ENCODE measurements at places on chromosomes 2 and 18.

GRCh38 chr2:64787698-64788097 is 134.0 kb upstream of the SERTAD2 start:
- DNase-seq = no peak
- no peaks in the 10 kb centered on the region for H3K4me1 ChIP-seq
- no peaks in the 10 kb centered on the region for H3K27me3 ChIP-seq

DNA sequence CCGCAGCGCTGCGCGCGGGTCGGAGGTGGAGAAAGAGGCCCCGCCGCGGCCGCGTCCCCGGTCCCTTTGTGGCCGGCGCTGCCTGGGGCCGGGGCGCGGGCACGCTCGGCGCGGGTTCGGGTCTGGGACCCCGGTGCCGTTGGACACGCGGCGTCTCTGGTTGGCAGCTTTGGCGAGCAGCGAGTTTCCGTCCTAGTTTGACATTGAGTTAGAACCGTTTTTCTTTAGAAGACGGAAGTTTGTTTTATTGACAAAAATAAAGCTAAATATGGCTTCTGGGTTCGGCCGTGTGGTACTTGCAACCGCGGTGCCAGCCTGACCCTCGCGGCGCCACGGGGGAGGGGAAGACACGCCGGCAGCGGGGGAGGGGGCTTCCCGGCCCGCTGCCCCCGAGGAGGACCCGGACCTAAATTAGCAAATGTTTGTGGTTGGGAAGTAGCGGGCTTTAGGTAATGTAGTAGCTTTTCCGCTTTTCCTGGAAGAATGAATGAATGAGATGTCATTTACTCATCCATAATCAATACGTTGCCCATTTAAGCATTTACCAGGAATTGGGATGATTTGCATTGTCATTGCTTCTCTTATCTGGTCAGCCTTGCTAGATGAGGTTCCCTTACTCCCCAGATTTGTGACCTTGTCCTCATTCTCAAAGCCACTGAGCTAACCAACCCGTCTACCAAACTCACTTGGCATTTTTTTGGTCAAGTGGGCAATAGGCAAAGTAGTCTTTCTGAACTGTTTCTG is 530 bp downstream of the GALNT1 start:
- peak overlapping the region; percentile 77 for H3K27ac ChIP-seq
- no peaks in the 10 kb centered on the region for H3K27me3 ChIP-seq

DNA sequence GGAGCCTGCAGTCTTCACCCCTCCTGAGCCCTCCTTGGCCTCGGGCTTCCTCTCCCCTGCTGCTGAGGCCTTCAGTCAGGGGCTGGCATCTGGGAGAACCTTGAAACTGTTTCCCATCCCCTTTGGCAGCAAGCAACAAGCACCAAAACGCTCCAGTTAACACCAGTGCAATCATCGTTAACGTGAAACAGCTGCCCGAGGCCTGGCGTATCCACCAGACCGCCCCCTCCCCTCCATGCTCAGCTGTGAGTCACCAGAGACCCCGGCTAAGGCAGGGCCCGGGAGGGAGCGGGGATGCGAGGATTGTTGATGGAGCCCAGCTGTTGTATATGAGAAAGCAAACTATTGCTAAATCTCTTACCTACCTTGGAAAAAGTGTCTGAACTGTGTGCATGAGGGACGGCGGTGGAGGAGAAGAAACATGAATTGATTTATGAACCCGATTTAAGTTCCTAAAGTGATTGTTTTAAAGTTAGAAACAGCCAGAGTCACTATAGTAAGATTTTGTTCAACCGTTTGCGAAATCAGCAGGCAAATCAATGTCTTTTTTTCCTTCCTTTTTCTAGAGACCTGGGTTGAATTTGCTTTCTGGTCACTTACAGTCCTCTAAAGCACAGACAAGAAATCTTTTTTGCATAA is 5.2 kb downstream of the ZFP36L2 start:
- H3K4me1 ChIP-seq = peaks cover 2% of the 10 kb centered on the region
- DNase-seq = peak; percentile 61
- H3K4me3 ChIP-seq = peak overlapping the region; percentile 74
- H3K36me3 ChIP-seq = peaks cover 4% of the 10 kb centered on the region

- H3K36me3 ChIP-seq = no peaks in the 10 kb centered on the region
- H3K4me3 ChIP-seq = no peak overlapping the region
- no peaks in the 10 kb centered on the region for H3K27me3 ChIP-seq
- no peaks in the 10 kb centered on the region for H3K4me1 ChIP-seq
- no peak overlapping the region for H3K27ac ChIP-seq
These were observed 210.5 kb downstream of the LDLRAD4 start for GRCh38 chr18:13429016-13429415.

- no peak overlapping the region for H3K4me3 ChIP-seq
- no peaks in the 10 kb centered on the region for H3K27me3 ChIP-seq
- no peaks in the 10 kb centered on the region for H3K4me1 ChIP-seq
- no peak overlapping the region for H3K27ac ChIP-seq
- H3K36me3 ChIP-seq = no peaks in the 10 kb centered on the region
These were observed 250.4 kb upstream of the DSEL start for GRCh38 chr18:67766930-67767329.

DNA sequence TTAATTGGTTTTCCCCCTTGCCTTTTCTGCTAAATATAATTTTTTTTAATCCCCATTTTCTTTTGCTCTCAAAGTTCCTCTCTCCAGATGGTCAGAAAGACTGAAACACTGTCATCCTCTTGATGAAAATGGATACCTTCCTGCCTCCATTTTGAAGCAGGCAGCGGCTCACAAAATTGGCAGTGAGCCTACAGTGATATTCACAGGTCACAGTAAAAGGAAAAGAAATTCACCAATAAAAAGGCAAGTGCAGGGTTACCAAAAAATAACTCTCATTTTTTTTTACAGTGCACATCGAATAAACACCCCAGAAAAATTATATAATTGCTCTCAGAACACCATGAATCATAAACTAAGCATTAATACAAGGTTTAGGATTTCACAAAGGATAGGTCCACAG is 307.5 kb downstream of the TCF4 start:
- H3K4me3 ChIP-seq = no peak overlapping the region
- no peaks in the 10 kb centered on the region for H3K36me3 ChIP-seq
- H3K27ac ChIP-seq = no peak overlapping the region
- no peaks in the 10 kb centered on the region for H3K4me1 ChIP-seq

- H3K27ac ChIP-seq = no peak overlapping the region
- no peaks in the 10 kb centered on the region for H3K36me3 ChIP-seq
- no peak for DNase-seq
- no peaks in the 10 kb centered on the region for H3K27me3 ChIP-seq
- H3K4me1 ChIP-seq = no peaks in the 10 kb centered on the region
These were observed 18.5 kb downstream of the TMEM177 start for GRCh38 chr2:119697290-119698020.

DNA sequence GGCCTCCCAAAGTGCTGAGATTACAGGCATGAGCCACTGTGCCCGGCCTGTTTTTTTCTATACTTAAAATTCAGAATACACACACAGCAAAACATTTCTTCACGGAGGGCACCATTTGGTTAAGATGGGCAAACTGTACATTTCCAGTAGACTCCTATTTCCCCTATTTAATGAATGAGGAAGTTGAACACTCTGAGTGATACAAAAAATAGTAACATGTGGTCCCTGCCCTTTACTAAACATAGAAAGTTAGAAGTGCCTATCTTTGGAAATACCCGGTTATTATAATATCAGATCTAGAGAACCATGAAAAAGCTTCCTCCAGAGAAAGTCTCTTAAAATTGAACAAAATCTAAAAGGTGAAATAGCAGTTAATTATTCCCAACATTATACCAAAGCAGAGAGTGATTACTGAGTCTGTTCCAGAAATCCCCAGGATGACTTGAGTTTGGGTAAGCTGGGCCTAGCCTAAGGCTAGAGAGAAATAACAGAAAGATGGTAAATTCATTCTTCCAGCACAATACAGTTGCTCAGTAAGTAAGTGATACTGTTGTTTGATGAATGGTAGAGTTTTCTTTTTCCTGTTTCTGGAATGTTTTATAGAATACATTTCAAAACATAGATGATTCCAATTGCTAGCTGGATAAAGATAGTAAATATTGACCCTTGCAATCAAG is 23.3 kb upstream of the RMC1 start:
- H3K27me3 ChIP-seq = no peaks in the 10 kb centered on the region
- H3K4me1 ChIP-seq = no peaks in the 10 kb centered on the region
- H3K27ac ChIP-seq = no peak overlapping the region
- H3K36me3 ChIP-seq = peaks cover 85% of the 10 kb centered on the region

- H3K4me3 ChIP-seq = no peak overlapping the region
- H3K27me3 ChIP-seq = no peaks in the 10 kb centered on the region
- no peaks in the 10 kb centered on the region for H3K36me3 ChIP-seq
These were observed 107.8 kb downstream of the MSH2 start for GRCh38 chr2:47510745-47511144.

- no peaks in the 10 kb centered on the region for H3K4me1 ChIP-seq
- DNase-seq = no peak
- no peaks in the 10 kb centered on the region for H3K27me3 ChIP-seq
- H3K4me3 ChIP-seq = no peak overlapping the region
These were observed 8.6 kb downstream of the CHN1 start for GRCh38 chr2:174996622-174997021.

DNA sequence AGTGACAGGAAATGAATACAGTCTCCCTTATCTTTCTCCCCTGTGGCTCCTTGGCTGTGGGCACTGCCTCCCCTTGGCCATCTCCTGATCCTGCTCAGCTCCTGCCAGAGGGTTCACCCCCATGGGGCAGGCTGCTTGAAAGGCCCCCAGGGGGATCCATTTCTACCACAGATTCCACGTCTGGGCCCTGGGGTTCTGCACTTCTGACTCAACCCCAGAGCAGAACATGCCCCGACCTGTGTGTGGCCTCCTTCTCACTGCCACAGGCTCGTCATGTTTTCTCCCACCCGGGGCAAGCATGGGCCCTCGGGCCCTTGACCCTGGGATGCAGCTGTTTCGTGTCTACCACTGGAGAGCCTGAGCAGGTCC is 122.2 kb downstream of the ACKR3 start:
- no peaks in the 10 kb centered on the region for H3K4me1 ChIP-seq
- peak; percentile 35 for DNase-seq
- no peaks in the 10 kb centered on the region for H3K36me3 ChIP-seq
- H3K4me3 ChIP-seq = no peak overlapping the region
- H3K27me3 ChIP-seq = no peaks in the 10 kb centered on the region

All from Peyer's patch (tissue), 4 donors.